Activated CD8-positive, alpha-beta memory T cell treated with anti-CD3 and anti-CD28 coated beads, Interleukin-2, amount 10 ng/mL, durations not matched to agents 7 days and 5 days (primary cell): ENCODE measurements at places on chromosomes 2 and 18.

- no peak for DNase-seq
- no peak overlapping the region for H3K4me3 ChIP-seq
- H3K27me3 ChIP-seq, result peaks cover 2% of the 10 kb centered on the region
- peaks cover 4% of the 10 kb centered on the region for H3K36me3 ChIP-seq
Observed at GRCh38 chr2:101574622-101575021, 99.7 kb upstream of the RFX8 start.

DNA sequence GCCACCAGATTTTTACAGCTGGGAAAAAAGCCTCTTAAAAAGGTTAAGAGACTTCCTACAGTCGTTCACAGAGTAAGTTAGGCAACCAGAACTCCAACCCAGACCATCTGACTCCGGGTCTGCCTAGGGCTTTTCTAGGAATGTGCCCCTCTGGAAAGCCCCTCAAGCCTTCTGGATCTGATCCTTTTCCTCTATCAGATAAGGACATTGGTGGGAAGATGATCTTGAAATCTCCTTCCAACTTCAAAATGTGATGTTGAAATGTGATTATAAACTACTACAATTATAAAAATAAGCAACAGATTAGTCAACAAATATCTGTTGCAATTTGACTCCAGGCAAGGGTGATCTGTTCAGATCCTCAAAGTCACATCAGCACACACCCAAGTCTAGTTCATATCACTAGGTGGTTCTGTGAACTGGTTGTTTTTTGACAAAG, 270.4 kb downstream of the ARHGAP15 start:
- H3K4me3 ChIP-seq, result no peak overlapping the region
- no peak overlapping the region for H3K27ac ChIP-seq
- H3K27me3 ChIP-seq, result no peaks in the 10 kb centered on the region
- peaks cover 19% of the 10 kb centered on the region for H3K36me3 ChIP-seq
- H3K4me1 ChIP-seq, result peaks cover 19% of the 10 kb centered on the region

DNA sequence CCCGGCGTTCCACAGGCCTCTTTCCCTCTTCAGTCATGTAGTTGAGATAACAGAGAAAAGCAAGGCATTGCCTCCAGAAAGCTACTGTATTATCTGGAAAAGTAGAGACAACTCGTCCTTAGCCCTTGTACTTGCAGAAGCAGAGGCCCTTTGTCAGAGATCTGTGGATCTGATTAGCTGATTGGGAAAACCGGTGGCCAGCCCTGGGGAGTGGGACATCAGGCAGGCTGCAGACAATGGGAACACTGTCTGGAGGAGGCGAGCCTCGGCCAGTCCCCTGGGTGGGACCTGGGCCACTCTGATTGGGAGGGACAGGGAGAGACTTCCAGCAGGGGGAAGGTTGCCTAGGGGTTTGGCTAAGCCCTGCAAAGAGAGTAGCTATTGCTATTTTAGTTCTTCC, 1.2 kb upstream of the MC2R start:
- H3K27ac ChIP-seq, result no peak overlapping the region
- no peaks in the 10 kb centered on the region for H3K4me1 ChIP-seq
- H3K36me3 ChIP-seq, result no peaks in the 10 kb centered on the region
- no peak overlapping the region for H3K4me3 ChIP-seq

DNA sequence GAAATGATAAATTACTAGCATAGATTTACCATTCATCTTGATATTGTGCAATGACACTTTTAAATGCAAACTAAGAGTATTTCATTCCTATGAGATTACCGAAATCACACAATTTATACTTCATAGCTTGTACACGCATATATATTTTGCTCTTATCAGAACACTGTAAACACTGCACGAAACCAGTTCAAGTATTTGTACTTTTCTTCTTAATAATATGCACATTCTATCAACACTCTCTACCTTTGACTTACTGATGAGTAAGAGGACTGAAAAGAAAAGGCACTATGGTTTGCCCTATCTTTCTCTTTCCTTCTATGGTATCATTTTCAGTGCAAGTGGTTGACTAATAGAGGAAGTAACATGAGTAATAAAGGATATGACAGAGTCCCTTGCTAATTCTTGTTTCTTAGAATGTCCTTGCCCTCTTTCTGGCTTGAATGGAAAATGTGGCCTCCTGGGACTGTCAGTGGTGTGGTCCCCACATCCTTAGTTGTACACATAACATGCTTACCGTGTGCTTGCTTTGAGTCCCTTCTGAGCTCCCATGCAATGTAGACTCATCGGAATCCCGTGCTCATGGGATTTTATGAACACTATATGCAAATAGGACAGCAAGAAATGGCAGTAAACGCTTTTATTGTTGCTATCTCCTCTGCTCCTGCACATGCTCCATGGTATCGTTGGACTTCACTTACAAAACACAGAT, 363.5 kb upstream of the TNP1 start:
- no peak overlapping the region for H3K4me3 ChIP-seq
- peak; percentile 85 for DNase-seq
- H3K27ac ChIP-seq, result peak overlapping the region; percentile 54
- peaks cover 22% of the 10 kb centered on the region for H3K27me3 ChIP-seq
- peaks cover 12% of the 10 kb centered on the region for H3K36me3 ChIP-seq

DNA sequence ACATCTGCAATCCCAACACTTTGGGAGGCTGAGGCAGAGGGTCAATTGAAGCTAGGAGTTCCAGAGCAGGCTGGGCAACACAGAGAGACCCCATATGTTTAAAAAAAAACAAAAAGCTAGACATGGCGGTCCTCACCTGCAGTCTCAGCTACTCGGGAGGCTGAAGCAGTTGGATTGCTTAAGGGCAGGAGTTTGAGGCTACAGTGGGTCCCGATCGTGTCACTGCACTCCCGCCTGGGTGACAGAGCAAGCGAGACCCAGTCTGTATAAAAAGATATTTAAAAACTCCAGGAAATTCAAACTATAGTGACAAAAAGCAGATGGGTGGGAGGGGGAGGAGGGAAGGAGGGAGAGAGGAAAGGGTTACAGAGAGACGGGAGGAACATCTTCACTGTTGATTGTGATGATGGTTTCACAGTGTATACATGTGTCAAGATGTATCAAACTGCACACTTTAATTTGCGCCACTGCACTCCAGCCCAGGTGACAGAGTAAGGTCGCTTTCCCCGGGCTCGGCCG, 942 bp upstream of the ZNF236 start:
- H3K27me3 ChIP-seq, result no peaks in the 10 kb centered on the region
- peaks cover 45% of the 10 kb centered on the region for H3K4me1 ChIP-seq
- peak overlapping the region; percentile 89 for H3K4me3 ChIP-seq
- H3K36me3 ChIP-seq, result peaks cover 20% of the 10 kb centered on the region
- DNase-seq, result no peak
- peak overlapping the region; percentile 91 for H3K27ac ChIP-seq

- no peaks in the 10 kb centered on the region for H3K4me1 ChIP-seq
- no peak overlapping the region for H3K4me3 ChIP-seq
- peaks cover 10% of the 10 kb centered on the region for H3K27me3 ChIP-seq
- no peak for DNase-seq
- H3K36me3 ChIP-seq, result peaks cover 2% of the 10 kb centered on the region
Observed at GRCh38 chr2:71633086-71633485, 179.7 kb downstream of the DYSF start.

- no peak overlapping the region for H3K4me3 ChIP-seq
- no peaks in the 10 kb centered on the region for H3K36me3 ChIP-seq
- no peak for DNase-seq
- H3K27ac ChIP-seq, result no peak overlapping the region
- peaks cover 19% of the 10 kb centered on the region for H3K27me3 ChIP-seq
Observed at GRCh38 chr2:29430382-29431112, 315.3 kb downstream of the CLIP4 start.

- H3K36me3 ChIP-seq, result no peaks in the 10 kb centered on the region
- H3K4me1 ChIP-seq, result peaks cover 4% of the 10 kb centered on the region
- no peak overlapping the region for H3K27ac ChIP-seq
- no peak overlapping the region for H3K4me3 ChIP-seq
Observed at GRCh38 chr2:38771632-38772031, 6.4 kb upstream of the GEMIN6 start.

GRCh38 chr2:8197101-8197500, 484.8 kb upstream of the ID2 start:
- peaks cover 4% of the 10 kb centered on the region for H3K4me1 ChIP-seq
- peaks cover 18% of the 10 kb centered on the region for H3K36me3 ChIP-seq
- H3K27me3 ChIP-seq, result peaks cover 8% of the 10 kb centered on the region

DNA sequence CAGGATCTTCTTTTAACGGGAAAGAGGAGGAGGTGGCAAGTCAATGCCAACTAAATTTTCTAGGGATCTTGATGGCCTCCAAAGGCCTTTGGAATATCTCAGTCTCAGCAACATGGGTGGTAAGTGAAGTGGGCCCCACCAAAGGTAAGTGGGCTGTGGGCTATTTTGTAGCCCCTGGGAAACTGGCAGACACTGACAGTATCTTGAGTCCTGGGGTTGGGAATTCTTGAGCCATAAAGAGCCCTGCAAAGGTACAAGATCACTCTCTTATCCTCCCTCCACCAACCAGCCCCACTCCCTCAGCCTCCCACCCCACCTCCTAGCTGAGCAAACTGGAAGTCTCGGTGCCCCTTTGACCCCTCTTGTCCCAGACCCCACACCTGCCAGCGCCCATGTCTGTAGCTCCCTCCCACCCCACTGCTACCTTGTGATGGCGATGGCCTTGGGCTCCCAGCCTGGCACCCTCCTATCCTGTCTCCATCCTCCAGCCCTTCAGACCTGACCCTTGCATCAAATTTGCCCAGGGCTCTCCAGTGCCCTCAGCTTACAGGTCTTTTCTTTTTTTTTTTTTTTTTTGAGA, 8.5 kb downstream of the ATP6V1B1 start:
- no peaks in the 10 kb centered on the region for H3K36me3 ChIP-seq
- peaks cover 39% of the 10 kb centered on the region for H3K27me3 ChIP-seq
- no peak overlapping the region for H3K4me3 ChIP-seq
- H3K27ac ChIP-seq, result no peak overlapping the region
- DNase-seq, result no peak
- H3K4me1 ChIP-seq, result peaks cover 17% of the 10 kb centered on the region

GRCh38 chr2:26901326-26902183, 53.6 kb downstream of the DPYSL5 start:
- H3K4me1 ChIP-seq, result no peaks in the 10 kb centered on the region
- no peak overlapping the region for H3K4me3 ChIP-seq
- no peak for DNase-seq
- H3K36me3 ChIP-seq, result no peaks in the 10 kb centered on the region

DNA sequence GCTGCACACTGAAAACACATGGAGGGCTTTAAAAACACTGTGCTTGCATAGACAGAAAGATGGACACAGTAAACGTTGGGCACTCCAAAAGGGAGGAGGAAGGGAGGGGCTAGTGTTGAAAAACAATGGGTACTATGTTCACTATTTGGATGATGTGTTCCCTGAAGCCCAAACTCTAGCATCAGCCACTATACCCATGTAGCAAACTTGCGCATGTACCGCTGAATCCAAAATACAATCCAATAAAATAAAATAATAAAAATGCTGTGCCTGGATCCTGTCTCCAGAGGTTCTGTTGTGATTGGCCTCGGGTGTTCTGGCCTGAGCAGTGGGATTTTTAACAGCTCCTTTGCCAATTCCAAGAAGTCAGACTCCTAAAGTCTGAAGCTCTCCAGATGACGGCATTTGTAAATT, 166.0 kb downstream of the TMEM182 start:
- no peak for DNase-seq
- H3K27me3 ChIP-seq, result no peaks in the 10 kb centered on the region
- no peaks in the 10 kb centered on the region for H3K36me3 ChIP-seq
- H3K4me1 ChIP-seq, result no peaks in the 10 kb centered on the region
- no peak overlapping the region for H3K27ac ChIP-seq

DNA sequence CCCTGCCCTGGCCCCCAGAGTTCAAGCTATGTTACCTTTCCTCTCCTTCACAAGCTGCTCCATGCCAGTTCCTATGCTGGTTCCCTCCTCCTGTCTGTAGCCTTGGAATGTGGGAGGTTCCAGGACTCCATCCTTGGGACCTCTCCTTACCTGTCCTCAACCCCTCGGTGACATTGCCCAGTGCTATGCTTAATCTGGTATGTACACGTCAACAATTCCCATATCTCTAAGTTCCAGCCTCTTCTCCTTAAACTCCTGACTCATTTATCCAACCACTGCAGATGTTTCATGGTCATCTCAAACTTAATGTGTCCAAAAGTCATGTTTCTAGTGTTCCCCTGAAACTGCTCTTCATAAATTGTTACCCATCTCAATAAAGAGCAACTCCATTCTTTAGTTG, 160.8 kb downstream of the TNS1 start:
- H3K27ac ChIP-seq, result no peak overlapping the region
- no peak for DNase-seq
- no peaks in the 10 kb centered on the region for H3K4me1 ChIP-seq

- H3K27me3 ChIP-seq, result peaks cover 17% of the 10 kb centered on the region
- H3K36me3 ChIP-seq, result peaks cover 2% of the 10 kb centered on the region
- no peak overlapping the region for H3K4me3 ChIP-seq
- no peak for DNase-seq
- H3K4me1 ChIP-seq, result peaks cover 7% of the 10 kb centered on the region
- H3K27ac ChIP-seq, result no peak overlapping the region
Observed at GRCh38 chr2:36330473-36331395, 24.8 kb upstream of the CRIM1 start.

DNA sequence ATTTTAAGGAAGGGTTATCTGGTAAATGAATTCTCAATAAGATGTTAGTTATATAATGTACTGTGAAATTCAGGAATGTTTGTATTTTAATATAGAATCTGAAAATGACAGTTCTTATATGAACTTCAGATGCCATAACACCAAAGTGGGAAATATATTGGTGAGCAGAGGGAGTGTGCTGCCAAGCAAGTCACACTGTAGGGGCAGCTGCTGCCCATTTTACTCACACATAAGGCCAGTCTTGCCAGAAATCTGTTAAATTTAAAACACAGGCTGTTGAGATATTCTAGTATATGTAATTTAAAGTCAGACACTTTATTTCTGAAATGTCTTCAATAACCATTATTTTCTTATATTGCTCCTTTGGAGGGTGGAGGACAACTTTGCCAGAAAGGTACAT, 34.6 kb upstream of the C1GALT1C1L start:
- DNase-seq, result no peak
- H3K4me1 ChIP-seq, result no peaks in the 10 kb centered on the region
- peaks cover 25% of the 10 kb centered on the region for H3K27me3 ChIP-seq
- H3K36me3 ChIP-seq, result no peaks in the 10 kb centered on the region
- no peak overlapping the region for H3K4me3 ChIP-seq

GRCh38 chr2:234304950-234305349, 191.9 kb downstream of the ARL4C start:
- H3K27me3 ChIP-seq, result no peaks in the 10 kb centered on the region
- no peak overlapping the region for H3K4me3 ChIP-seq
- peaks cover 17% of the 10 kb centered on the region for H3K36me3 ChIP-seq
- no peak for DNase-seq

- no peak for DNase-seq
- H3K36me3 ChIP-seq, result no peaks in the 10 kb centered on the region
- peaks cover 2% of the 10 kb centered on the region for H3K4me1 ChIP-seq
- no peak overlapping the region for H3K4me3 ChIP-seq
- no peak overlapping the region for H3K27ac ChIP-seq
- no peaks in the 10 kb centered on the region for H3K27me3 ChIP-seq
Observed at GRCh38 chr2:190812506-190813294, 67.9 kb upstream of the GLS start.
